ENCODE measurements at places on chromosomes 6 and 20.

GRCh38 chr6:56840467-56841380, 114.2 kb upstream of the BEND6 start:
- DNase-seq, result no peak

DNA sequence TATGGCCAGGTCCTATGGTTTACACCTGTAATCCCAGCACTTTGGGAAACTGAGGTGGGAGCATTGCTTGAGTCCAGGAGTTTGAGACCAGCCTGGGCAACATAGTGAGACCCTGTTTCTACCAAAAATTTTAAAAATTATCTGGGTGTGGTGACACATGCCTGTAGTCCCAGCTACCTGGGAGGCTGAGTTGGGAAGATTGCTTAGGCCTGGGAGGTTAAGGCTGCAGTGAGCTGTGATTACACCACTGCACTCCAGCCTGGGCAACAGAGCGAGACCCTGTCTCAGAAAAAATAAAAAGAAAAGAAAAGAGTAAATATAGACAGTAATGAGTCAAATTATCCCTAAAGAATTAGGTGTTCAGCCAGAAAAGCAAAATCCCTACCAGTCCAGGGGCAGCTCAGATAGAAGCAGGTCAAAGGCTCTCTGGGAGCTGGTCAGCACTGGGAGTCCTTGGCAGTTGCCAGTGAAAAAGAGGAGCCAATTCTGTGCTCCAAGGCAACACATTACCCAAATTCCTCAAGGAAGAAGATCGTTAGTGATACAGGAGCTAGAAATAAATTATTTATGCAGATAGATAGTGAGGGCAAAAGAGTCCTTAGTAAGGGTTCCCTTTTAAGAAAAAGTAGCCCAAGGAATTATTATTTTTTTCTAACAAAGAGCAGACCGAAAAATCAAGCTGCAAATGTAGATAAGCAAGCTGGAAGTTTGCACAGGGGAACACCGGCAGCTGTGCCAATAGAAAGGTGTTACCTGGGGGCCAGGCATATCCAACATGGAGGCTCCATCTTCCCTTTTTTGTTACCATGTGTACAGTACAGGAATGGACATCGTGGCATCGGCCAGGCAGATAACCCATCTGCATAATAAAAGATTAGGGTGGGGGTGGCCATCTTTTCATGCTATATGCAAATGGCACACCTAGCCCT, 31.4 kb upstream of the SEC63 start:
- no peak for DNase-seq

- peak; percentile 59 for DNase-seq
Measured at GRCh38 chr6:3001773-3002293, 2.1 kb downstream of the NQO2 start.

DNA sequence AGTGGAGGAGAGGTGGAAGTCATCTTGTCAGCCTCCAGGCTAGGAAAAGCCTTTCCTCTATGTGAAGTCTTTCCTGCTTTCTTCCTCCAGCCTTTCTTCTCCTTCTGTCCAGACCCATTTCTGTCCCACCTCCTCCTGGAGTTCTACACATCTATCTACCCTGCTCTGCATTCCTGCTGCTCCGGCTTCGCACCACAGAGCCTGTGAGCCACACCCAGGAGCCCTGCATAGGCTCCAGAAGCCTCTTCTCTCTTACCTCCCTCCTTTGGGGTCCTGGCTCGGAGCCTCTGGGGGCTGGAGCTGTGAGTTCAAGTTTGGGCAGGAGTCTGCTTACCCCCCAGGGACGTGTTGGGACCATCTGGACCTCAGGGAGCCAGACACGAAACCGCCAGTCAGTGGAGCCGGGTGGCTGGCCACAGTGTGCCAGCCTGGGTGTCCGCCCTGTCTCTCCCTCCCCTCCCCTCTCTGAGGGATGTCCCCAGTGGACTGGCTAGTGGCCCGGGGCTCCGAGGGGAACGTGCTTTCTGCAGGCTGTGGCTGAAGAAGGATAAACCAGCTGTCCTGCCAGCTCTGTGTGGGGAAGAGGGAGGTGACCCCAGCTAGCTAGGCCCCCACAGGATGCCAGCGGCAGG, 99.2 kb downstream of the VEGFA start:
- DNase-seq, result no peak

- DNase-seq, result no peak
Measured at GRCh38 chr6:80480421-80481157, 374.1 kb downstream of the BCKDHB start.

GRCh38 chr6:21984561-21984960, 312.3 kb downstream of the PRL start:
- no peak for DNase-seq

DNA sequence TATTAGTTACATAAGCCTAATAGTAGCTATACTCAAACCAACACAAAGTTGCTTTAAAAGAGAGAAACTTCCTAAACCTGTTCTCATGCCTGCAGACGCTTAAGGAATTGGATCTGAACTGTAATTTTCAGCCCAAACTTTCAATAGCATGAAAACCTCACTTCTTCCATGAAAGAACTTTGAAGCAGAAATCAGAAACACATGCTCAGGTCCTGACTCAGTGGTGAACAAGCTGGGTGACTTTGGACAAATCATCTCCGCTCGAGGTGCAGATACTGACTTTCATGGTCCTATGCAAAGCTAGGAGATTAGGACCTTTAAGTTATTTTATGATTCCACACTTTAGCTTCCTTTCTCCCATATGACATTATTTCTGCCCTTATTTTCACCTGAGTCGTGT, 36.5 kb downstream of the NOX3 start:
- no peak for DNase-seq

DNA sequence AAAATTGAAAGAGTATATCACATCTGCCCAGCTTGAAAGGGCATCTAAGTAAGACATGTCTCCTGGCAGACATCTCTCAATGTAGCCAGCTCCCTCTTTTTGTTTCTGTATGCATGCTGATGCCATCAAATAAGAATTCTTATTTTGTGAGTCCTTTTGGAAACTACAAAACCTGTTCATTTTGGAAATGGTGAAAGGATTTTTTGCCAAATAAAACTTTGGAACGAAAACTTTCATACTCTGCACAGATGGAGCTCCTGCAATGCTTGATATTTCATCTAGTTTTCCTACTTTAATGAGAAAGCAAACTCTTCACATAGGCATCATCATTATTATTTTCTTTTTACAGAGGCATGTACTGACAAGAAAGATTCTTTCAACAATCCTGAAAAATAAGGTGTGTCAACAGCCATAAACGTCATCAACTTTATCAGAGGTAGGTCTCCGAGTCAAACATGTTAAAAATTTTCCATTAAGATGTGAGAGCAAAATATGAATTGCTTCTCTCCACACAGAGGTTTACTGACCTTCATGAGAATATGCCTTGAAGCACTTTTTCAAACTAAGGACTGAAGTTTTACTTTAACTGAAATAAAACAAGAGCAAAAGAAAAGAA, 26.2 kb upstream of the CMTR1 start:
- DNase-seq, result no peak

- no peak for DNase-seq
Measured at GRCh38 chr6:163712981-163713380, 298.5 kb downstream of the QKI start.

GRCh38 chr6:99905209-99906106, 88.6 kb downstream of the MCHR2 start:
- DNase-seq, result peak; percentile 44

- no peak for DNase-seq
Measured at GRCh38 chr6:29990931-29991330, 48.6 kb downstream of the HLA-A start.

DNA sequence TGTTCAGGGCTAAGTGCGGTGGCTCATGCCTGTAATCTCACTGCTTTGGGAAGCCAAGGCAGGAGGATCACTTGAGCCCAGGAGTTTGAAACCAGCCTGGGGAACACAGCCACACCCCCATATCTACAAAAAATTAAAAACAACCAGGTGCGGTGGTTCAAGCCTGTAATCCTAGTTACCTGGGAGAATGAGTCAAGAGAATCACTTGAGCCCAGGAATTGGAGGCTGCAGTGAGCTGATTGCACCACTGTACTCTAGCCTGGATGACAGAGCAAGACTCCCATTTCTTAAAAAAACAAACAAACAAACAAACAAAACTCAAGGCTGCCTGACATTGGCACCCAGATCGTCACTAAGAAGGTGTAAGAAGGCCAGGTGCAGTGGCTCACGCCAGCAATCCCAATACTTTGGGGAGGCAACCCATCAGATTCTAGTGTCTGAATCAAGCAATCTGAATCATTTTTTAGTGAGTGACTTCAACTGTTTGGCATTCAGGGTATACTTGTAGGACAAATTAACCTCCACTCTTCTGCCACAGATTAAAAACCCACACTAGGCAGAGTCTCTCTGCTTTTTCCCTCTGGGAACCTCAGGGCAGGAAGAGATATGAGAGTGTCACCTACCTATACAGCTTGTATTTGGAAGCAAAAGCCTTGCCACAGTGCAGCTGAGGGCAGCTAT, 6.1 kb downstream of the PLAGL2 start:
- DNase-seq, result no peak

GRCh38 chr6:156273065-156273711, 504.0 kb upstream of the ARID1B start:
- DNase-seq, result no peak

GRCh38 chr6:127951172-127951917, 50.5 kb upstream of the THEMIS start:
- DNase-seq, result no peak

DNA sequence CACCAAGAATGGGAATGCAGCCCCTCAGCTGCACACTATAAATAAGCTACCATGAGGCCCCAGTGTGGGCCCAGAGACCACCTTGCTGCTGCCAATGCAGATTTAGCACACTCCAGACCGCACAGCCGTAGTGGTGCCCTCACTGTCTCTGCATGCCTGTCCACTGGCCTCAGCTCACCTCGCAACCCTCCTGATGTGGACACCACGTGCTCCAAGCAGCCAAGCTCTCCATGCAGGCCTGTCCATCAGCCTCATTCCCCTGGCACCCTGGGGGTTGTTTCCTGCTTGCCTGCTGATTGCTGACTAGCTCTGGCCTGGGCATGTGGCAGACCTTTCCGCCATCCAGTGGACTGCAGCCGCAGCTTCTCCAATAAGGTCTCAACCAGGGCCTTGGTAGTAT, 36.2 kb downstream of the ZBTB9 start:
- no peak for DNase-seq

GRCh38 chr6:30842754-30843610, 41.3 kb upstream of the DDR1 start:
- DNase-seq, result peak; percentile 30

GRCh38 chr6:42547407-42548329, 16.2 kb upstream of the UBR2 start:
- DNase-seq, result peak; percentile 71
